ENCODE measurements at places on chromosomes 11 and 22.

DNA sequence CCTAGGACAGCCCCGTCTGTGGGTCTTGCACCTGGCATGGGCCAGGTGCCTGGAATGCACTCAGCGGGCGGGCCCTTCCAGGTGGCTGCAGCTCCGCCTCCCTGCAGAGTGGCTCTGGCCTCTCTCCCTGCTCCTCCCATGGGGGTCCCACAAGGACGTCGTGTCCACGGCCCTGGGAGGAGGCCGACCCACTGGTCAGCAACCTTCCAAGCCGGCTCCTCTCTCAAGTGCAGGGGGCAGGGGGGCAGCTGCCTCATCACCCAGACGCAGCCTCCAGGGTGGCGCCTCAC lies 41.9 kb downstream of the CERK start:
- DNase-seq, result no peak

DNA sequence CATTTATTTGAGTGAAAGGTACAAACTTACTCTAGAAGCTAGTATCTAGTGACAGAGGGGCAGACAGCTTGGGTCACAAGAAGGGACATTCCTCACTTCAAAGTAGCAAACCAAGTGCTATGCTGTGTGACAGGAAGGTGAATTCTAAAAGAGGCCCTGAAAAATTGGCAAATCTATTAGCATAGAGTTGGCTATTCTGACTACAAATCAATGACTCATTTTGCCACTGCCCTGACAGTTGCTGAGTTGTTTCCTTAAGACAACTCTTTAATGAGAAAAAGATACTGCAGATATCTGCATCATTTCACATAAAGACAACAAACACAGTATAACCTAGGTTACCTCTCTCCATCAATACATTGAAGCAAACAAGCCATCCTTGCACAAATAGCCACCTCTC lies 524.0 kb upstream of the LRRC4C start:
- no peak for DNase-seq

DNA sequence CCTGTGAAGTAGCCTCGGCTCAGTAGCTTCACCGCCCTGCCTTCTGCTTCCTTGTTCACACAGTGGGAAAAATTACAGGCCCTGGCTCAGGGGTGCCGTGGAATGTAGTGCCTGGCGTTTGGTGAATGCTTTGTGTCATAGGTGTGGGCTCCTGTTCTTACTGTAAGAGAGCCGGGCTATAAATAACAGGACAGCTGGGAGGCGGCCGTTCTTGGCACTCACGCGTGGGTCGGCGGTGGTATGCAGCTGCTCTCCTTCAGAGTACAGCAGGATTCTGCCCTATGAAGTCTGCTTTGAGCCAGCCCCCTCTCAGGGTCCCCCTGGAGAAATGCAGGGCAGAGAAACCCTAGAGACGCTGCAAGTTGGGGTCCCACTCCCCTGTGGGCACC lies 84.2 kb downstream of the CTTN start:
- DNase-seq, result no peak

DNA sequence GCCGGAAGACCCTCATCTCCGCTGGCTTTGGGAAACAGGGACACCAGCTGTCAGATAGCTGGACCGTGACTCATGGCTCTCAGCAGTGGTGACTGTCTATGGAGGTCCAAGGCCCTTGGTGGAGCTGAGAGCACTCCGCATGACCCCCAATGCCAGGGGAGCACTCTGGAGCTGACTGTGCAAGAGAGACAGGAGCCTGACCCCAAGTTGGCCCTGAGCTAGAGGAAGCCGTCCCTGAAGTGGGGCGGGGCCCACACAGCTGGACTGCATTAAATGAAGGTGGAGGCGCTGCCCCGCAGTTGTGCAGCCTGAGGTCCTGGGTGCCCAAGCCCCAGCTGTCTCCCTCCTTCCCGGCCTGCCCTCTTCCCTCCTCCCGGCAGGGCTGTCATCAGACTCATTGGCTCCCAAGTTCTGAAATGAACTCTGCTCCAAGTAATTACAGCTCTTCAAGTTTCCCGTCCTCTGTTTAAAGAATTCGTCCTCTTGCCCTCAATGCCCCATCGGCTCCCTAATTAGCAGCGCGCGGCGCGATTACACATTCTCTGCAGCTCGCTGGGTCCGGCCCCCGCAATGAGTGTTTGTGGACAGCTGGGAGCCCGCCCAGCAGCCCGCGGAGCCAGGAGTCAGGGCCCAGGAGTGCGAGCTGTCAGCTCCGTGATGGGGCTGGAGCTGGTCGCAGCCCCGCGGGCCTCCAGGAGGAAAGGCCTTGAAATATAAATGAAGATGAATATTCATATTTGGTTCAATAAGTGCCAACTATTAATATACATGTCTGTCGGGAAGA lies 93.2 kb upstream of the LMO1 start:
- DNase-seq, result no peak

- no peak for DNase-seq
These were observed 73.4 kb upstream of the APOA1 start for GRCh38 chr11:116910847-116911246.

GRCh38 chr22:36807627-36808026 lies 9.2 kb downstream of the PVALB start:
- DNase-seq, result no peak

DNA sequence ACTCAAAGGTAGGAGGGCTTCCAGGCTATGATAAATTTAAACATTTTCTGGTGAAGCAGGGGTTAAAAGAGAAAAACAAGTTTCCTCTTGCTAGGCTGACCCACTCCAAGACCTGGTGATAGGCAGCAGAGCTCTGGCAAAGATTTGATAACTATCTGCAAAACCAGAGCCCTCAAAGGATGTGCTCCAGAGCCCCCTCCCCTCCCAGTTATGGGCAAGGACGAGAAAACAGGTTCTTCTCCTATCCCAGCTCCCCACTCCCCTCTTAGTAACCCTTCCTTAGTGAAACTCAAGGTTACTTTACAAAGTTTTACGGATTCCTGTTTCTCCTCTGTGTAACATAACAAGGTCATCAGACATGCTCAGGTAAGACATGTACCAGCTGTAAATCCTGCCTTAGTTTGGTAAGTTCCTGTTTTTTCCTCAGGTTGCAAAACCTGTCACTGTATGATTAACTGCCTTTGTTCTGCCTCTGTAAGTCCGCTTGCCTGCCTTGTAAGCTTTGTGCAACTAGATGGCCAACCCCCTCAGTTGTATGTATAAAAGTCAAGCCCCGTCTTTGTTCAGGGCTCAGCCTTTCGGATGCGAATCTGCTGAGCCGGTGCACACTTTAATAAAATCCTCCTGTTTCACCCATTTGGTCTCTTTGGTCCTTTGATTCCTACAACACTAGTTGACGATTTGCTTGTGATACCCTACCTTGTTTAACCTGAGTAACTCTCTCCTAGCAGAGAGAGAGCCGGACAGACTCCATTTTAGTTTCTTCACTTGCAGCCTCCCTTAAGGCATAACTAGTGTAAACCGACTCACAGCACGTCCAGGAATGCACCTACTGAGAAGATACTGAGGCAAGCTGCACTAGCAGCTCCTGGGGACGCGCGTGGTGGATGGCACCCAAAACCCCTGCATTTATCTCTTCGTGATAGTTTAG lies 13.9 kb downstream of the APOBEC3H start:
- no peak for DNase-seq

- DNase-seq, result no peak
These were observed 10.1 kb upstream of the RPS3 start for GRCh38 chr11:75389276-75389605.

DNA sequence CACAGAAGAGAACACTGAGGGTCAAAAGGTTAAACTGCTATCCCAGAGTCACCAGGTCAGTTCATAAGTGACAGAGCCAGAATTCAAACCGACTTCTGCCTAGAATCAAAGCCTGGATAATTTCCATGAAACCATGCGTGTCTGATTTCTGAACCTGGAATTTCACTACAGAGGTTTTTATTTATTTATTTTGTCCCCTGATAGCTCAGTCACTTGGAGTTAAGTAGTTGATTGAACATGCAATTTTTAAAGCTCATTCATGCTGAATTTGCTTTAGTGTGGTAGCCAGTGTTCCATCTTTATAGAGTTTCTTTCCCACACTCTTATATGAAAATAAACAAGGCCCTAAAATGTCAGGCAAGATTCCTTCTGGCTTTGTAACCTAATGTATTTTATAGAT lies 93.2 kb downstream of the NAV2 start:
- DNase-seq, result no peak

DNA sequence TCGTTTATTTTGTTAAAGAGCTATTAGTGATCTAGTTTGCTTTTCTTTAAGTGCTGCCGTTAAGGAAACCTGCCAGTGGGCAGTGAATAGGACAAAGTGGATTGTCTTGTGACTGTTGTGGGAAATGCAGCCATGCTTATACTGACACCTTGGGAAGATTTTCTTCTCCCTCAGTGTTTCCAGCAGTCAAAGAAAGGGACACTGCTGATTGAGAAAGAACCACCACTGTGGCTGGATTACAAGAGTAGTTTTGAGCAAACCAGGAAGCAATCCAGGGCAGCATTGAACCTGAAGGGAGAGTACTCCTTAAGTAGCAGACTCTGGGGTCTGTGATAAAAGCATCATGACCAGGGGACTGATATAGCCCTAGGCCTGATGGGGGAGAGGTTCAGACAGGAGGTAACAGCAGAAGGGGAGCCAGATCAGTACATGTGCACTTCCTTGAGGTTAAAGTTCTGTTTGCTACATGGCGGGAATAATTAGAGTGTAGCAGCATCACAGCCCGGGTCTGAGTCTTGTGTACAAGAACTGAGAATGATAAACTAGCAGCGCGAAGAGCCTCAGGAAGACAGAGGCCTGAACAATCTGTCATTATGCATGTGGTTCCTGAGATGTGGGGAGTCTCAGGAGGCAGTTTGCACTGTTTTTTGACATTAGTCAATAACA lies 167.8 kb downstream of the C11orf91 start:
- DNase-seq, result no peak

DNA sequence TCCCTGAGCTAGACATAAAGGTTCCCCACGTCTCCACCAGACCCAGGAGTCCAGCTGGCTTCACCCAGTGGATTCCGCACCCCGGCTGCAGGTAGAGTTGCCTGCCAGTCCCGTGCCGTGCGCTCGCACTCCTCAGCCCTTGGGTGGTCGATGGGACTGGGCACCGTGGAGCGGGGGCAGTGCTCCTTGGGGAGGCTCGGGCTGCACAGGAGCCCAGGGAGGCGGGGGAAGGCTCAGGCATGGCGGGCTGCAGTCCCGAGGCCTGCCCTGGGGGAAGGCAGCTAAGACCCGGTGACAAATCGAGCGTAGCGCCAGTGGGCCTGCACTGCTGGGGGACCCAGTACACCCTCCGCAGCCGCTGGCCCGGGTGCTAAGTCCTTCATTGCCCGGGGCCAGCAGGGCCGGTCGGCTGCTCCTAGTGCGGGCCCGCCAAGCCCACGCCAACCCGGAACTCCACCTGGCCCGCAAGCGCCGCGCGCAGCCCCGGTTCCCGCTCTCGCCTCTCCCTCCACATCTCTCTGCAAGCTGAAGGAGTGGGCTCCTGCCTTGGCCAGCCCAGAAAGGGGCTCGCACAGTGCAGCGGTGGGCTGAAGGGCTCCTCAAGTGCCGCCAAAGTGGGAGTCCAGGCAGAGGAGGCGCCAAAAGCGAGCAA lies 9.5 kb upstream of the TREH start:
- no peak for DNase-seq

GRCh38 chr11:112172362-112172994 lies 2.8 kb upstream of the BCO2 start:
- DNase-seq, result no peak

DNA sequence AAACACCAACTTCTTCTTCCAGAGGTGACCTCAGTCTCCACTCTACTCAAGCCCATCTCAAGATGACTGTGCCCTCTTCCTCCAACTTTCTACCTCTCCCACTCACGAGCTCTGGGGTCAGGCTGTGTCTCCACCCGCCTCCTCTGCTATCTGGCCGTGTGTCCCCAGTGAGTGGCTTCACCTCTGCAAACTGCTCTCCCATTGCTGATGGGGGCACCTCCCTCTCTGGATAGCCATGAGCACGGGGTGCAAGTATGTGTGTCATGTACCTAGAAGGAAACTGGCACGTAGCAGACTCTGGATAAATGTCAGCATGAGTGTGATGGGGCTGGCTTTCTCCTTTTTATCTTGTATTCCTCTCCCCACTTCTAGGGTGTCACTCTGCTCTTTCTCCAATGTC lies 18.3 kb upstream of the RAC2 start:
- no peak for DNase-seq

GRCh38 chr22:25066861-25067435 lies 114.4 kb downstream of the KIAA1671 start:
- no peak for DNase-seq

DNA sequence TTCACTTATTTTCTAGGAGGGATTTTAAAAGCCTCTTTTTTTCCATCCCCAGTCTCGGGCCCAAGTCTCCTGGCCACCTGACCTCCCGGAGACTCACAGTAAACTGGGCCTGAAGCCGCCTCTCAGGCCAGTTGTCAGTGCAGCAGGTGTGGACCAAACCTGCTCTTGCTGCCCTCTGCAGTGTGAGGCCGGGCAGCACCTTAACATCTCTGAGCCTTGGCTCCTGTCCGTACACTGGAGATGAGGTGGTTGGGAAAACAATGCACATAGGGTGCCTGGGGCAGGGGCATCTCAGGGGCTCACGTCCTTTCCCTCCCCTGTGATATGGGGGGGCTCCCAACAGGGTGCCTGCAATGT lies 45.1 kb downstream of the PHF21B start:
- no peak for DNase-seq

DNA sequence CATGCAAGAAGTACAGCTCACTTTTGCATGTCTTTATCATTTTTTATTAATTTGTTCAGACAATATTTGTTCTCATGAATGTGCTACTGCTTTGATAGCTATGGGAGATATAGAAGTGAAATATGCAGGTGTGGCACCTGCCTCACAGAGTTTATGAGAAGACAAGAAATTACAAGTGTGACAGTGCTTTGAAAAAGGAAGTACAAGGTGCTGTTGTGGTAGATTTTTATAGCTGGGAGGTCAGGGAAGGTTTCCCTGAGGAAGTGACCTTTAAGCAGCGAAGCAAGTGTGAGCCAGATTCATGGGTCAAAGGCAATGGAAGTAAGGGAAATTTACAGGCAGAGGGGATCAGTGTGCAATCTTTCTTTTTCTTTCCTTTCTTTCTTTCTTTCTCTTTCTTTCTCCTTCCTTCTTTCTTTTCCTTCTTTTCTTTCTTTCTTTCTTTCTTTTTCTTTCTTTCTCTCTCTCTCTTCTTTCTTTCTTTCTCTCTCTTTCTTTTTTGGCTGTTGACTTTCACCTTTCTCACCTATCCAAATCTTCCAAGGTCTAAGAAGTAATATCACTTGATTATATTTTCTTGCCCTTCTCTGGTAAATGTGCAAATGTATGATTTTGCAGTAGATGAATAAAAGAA lies 6.4 kb upstream of the BMAL1 start:
- no peak for DNase-seq

DNA sequence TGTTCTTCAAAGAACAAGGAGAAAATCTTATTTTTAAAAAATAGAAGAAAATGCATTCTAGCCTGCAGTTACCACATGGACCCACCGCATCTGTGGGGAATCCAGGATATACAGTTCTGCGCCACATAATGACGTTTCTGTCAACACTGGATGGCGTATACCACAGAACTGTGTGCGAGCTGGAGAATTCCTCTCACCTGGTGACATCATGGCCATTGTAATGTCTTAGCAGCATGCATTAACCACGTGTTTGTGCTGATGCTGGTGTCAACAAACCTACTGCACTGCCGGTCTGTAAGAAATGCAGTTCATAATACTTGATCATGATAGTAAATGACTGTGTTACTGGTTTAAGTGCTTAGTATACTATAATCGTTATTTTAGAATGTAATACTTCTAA lies 174.7 kb downstream of the TBC1D22A start:
- DNase-seq, result no peak

Measured in NT2/D1 (cell line).